ENCODE measurements at places on chromosomes 1 and 21.
A peak's percentile ranks its signal among the peaks of the same experiment; 100 is the strongest.

DNA sequence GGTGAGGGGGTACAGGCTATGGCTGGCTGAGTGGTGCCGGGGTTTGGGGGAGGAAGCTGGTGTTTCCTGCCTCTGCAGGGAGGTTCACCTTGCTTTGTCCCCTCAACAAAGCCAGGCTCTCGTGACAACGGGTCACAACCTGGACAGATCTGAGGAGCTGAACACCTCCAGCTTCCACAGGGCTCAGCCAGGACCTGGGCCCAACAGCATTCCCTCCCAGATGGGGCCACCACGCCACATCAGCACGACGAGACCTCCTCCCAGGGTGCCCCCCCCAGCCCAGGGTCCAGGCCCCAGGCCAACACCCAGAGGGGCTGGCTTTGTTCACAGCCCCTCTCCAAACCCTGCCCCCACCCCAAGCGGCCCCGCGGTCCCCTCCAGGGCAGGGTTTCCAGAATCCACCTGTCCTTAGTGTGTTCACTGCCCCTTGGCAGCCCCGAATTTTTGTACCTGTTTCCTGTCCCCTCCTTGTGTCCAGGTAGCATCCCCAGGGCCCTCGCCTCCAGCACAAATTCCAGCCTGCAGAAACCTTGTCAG is 34.7 kb downstream of the UBE2G2 start:
- DNase-seq, result no peak

DNA sequence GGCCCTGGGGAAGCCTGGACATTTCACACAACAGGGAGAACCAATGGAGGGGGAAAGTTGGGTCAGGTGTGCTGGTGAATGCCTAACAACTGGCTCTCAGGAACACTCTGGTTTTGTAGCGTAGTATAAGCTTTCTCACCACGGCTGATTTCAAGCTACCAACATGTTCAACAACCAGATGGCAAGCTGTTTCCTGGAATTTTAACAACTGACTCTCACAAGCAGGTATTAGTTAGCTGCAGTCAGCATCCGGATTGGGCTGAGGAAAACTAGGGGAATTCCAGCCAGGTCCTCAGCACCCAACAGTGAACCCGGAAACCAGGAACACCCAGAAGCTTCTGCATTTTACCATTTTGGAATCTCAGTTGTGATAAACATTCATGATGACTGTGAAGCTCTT is 162.3 kb upstream of the CAMK1G start:
- DNase-seq, result no peak

GRCh38 chr1:29657816-29658215 is 421.5 kb downstream of the PTPRU start:
- DNase-seq, result no peak

DNA sequence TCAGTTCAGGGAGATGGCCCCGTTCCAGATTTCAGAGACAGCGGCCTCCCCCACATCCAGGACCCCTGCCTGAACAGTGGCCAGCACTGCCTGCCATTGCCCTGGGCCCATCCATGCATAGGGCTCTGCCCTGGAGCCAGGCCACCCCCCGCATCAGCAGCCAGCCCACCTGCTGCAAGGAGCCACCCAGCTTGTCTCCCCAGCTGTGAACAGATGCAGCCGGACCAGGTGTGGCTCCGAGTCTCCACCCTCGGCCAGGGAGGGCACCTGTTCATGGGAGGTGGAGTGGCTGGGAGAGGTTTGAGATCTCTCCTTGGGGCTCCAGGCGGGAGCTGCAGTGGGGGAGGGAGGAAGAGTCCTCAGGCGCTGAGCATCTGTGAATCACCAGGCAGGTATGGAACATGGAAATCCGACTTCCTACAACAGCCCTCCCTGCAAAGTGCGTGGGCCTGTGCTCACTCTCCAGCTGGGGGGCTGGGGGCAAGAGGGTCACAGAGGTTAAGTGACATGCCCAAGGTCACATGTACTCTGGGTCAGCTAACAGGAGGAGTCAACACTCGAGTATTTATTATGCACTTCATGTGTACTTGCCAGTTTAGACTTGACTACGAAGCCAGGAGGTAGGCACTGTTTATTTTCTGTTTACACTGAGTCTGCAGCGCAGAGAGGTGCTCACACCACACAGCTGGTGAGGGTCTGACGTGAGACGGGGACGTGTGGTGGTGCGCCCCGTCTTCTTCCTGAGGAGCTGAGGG is 4.8 kb upstream of the HES5 start:
- peak; percentile 69 for DNase-seq

DNA sequence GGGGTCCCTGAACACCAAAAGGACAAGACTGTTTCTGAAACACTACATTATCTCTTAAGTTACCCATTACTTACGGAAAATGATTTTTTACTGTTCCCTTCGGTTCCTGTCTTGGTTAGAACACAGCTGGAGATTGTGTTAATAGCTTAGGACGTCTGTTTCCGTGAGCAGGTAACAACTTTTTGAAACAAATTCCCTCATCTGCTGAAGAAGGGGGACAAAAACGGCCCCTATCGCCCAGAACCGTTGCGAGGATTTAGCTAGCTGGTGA is 67.8 kb downstream of the SLC35A3 start:
- DNase-seq, result no peak

GRCh38 chr1:51863384-51863783 is 15.1 kb downstream of the NRDC start:
- no peak for DNase-seq

DNA sequence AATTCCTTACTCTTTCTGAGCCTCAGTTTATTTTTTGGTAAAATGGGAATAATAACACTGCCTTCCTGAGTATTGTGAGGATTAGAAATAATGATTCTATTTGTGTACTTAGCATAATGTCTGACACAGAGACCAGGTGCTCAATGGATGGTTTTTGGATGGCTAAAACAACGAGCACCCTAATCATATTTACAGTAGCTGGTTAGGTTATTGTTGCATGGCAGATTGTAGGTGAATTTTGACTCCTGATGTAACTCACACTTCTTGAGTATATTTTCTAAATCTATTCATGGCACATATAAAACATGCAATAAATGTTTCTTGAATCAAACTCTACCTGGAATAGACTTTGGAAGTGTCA is 11.9 kb upstream of the DUSP10 start:
- no peak for DNase-seq

GRCh38 chr1:209319549-209319948 is 264.0 kb upstream of the CAMK1G start:
- peak; percentile 71 for DNase-seq

GRCh38 chr1:231781892-231782291 is 155.3 kb downstream of the DISC1 start:
- DNase-seq, result no peak

GRCh38 chr21:44273046-44273445 is 11.3 kb upstream of the DNMT3L start:
- DNase-seq, result no peak

- DNase-seq, result no peak
These were observed at the start of gene ARID4B for GRCh38 chr1:235327559-235328270. TSS of gene ARID4B (minus strand) at chr1:235328179. CDS start at chr1:235326919, 1,260 bp downstream.

DNA sequence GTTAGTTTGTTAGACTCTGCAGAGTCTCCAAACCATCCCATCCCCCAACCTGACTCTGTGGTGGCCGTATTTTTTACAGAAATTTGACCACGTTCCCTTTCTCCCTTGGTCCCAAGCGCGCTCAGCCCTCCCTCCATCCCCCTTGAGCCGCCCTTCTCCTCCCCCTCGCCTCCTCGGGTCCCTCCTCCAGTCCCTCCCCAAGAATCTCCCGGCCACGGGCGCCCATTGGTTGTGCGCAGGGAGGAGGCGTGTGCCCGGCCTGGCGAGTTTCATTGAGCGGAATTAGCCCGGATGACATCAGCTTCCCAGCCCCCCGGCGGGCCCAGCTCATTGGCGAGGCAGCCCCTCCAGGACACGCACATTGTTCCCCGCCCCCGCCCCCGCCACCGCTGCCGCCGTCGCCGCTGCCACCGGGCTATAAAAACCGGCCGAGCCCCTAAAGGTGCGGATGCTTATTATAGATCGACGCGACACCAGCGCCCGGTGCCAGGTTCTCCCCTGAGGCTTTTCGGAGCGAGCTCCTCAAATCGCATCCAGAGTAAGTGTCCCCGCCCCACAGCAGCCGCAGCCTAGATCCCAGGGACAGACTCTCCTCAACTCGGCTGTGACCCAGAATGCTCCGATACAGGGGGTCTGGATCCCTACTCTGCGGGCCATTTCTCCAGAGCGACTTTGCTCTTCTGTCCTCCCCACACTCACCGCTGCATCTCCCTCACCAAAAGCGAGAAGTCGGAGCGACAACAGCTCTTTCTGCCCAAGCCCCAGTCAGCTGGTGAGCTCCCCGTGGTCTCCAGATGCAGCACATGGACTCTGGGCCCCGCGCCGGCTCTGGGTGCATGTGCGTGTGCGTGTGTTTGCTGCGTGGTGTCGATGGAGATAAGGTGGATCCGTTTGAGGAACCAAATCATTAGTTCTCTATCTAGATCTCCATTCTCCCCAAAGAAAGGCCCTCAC is at the start of gene OLIG2:
OLIG2 (plus strand) TSS at position 447 of the 954 bp plus-strand sequence. CDS start 928 bp downstream, outside the sequence.
- DNase-seq, result no peak

DNA sequence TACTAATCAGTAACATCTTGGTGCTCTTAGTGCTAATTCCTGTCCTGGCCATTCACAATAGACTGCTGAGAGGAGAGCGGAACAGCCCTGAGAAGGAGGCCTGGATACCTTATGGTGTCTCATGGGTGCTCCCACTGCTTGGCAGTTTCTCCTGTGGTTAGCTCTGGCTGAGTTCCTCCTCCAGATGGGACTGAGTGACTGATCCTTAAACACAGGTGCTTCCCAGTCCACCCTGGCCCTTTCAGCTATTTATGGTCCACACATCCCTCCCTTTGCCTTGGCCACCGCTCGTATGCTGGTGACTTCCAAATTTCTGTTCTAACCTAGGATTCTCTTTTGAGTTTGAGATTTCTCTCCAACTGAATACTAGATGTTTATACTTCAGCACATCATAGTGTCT is 157.0 kb upstream of the CACNA1E start:
- DNase-seq, result no peak

- DNase-seq, result peak; percentile 36
These were observed 2.3 kb upstream of the BCAN start for GRCh38 chr1:156639601-156640101.

DNA sequence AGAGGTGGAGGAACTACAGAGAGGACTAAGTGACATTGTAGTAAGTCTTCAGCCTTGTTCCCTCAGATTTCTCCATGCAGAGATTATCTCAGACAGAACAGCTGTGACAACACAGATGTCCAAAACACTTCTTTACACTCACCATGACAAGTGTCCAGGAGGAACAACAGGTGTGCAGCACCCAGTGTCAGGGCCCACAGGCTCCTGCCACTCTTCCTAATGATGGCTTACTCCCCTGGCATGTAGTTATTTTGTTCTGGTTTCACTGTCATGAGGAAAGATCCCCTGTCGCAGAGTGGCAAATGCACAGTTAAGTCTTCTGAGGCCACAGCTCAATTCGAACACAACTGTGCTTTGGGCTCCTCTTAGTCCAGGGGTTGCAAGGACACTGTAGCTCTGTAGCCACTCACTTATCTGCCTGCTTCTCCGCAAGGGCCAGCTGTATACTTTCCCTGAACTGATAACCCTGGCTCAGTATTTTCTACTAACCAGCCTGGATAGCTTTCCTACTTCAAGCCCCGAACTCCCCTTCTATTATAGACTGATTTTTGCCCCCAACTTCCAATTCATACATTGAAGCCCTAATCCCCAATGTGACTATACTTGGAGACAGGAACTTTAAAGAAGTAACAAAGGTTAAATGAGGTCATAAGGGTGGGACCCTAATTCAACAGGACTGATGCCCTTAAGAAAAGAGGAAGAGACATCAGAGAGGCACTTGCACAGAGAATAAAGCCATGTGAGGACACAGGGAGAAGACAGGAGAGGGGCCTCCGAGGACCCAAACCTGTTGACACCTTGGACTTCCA is 11.1 kb downstream of the PDZK1 start:
- DNase-seq, result no peak

DNA sequence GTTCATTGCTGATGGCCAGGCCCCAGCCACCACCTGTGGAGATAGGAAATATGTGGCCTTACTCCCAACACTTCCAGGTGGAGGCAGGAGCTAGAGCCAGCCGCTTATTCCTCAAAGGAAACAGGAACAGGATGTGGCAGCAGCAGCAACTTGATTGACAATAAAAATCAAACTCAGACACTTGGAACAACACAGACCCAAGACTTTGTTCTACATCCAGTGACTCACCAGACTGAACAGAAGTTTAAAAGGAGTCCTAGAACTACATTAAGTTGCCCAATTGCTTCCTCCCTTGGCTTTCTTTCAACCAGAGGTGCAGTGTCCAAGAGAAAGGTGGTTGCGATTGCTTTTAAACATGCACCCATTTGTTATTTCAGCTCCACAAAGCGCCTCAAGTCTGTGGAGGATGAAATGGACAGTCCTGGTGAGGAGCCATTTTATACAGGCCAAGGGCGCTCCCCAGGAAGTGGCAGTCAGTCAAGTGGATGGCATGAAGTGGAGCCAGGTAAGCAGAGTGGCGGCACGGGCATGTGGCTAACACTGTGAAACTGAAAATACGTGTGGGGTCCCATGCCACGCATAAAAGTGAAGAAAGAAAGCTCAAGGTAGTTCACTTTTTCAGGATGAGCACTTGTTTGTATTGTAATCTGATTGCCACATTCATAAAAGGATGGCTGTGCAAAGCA is 276.6 kb downstream of the NFIA start:
- no peak for DNase-seq

DNA sequence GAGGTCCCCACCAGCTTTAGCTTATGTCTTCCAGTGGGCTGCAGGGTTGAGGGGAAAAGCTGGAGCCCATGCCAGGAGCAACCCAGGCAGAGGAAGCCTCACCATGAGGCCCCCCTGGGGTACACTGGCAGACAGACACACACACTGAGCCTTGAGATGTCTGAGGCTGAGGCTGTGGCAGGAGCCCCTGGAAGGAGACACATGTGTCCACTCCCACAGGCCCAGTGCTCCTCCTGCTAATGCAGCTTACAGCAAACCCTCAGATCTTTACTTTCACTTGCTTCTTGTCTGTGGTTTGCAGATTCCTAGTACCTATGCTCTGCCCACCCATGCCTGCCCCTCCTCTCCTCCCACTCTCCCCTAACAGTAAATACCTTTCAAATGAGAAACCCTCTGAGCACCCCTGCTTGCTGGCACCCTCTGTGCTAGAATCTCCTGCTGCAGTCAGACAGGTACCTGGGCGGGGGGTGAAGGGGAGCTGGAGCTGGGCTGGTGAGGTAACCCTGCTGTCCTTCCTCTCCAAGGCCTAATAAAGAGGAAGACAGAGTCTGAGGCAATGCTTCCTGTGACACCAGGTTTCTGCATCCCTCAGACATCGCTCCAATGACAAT is 63.4 kb upstream of the NEK2 start:
- no peak for DNase-seq

- DNase-seq, result peak; percentile 83
These were observed 22.5 kb upstream of the DPYD start for GRCh38 chr1:97943354-97943753.

GRCh38 chr1:213416461-213417224 is 365.6 kb downstream of the RPS6KC1 start:
- DNase-seq, result no peak

DNA sequence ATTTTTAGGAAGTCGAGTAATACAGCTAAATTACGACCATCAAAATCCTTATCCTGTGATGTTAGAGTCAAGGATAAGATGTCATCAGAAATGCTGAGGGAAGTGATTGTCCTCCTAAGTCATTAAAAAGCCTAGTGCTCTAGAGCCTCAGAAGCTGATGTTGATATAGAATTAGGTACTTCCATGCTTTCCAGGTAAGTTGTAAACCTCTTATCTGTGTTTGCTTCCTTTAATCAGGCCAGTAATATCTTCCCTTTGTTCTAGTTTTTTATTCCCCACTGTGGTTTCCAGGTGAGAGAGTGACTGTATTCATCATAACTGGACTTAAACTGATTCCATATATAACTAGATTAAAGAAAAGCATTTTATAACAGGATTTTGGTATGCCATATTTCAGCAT is 44.4 kb downstream of the SMG7 start:
- DNase-seq, result no peak

Data from HFFc6 (cell line).